ENCODE measurements at places on chromosomes 5 and 9. TPM values are rescaled to one million over a fixed set of nuclear protein-coding genes. Genes with fewer than 3 reads are reported as not detected.
A peak's percentile ranks its signal among the peaks of the same experiment; 100 is the strongest.

GRCh38 chr5:53037141-53037859 is 48.1 kb downstream of the ITGA2 start:
- DNase-seq = no peak

GRCh38 chr9:80175286-80176150 is 603.8 kb downstream of the TLE4 start:
- DNase-seq = peak; percentile 56

- no peak for DNase-seq
These were observed 23.8 kb upstream of the NPM1 start for GRCh38 chr5:171363846-171364245.

BTNL8 gene
- not detected for total RNA-seq

DNA sequence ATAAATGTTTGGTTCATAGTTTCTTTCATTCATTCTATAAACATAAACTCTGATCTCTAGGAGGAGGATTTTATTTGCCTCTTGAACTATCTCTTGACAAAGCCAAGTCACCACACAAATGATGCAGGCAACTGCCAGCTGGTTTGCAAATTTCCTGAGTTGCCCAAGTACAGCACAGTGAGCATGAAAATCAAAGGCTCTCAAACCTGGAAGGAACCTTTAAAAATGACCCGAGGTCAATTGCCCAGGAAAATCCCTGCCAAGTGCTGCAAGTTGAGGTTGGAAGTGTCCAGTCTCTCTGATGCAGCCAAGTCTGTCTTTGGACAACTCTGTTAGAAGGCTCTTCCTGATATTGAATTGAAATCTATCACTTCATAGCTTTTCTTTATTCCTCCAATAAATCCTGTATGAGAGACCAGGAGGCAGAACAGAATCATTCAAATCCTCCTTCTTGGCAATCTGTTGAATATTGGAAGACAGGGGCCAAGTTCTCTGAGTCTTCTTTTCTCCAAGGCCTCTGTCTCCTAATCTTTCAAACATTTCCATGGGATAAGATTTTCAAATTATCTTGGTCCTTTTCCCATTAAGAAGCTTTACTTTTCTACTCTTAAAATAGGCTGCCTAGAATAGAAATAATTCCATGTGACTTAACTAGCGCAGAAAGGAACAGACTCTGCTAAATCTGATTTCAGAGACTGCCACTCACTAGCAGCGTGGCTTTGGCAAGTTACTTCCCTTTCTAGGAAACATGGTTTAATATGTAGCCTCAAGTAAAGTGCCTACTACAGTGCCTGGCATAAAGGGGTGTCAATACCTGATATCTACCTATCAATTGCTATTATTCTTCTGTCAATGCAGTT is 159.2 kb downstream of the SNX18 start:
- no peak for DNase-seq

GRCh38 chr5:8870959-8871355 is 674.9 kb downstream of the SEMA5A start:
- no peak for DNase-seq

TXNDC8 gene
- not detected for total RNA-seq

TMEM174 gene
- total RNA-seq = not detected

DNA sequence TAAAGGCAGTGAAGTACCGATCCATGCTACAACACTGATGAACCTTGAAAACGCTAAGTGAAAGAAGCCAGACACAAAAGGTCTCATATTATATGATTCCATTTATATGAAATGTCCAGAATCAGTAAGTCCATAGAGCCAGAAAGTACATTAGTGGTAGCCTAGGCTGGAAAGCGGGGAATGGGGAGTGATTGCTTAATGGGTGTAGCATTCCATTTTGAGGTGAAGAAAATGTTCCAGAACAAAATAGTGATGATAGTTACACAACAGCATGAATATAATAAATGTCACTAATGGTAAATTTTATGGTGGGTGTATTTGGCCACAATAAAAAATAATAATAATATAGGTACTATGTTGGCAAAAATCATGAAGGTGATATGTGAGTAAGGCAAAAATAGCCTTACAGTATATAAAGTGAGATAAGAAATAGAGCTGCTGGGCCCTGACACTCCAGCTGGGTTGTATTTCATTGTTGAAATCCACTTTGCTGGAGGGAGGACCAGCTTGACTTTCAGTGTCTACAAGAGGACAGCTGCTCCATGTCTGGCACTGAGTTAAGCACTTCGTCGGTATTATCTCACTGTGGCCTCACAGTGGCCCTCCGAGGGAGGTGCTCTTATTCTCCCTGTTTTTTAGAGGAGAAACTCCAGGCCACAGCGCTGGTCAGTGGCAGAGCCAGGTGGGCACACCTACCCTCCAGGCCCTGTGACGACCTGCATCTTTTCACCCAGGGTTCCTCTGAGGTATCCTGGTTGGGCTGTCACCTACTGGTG is 22.4 kb upstream of the ANGPTL2 start:
- DNase-seq = no peak

RPP25L gene
- total RNA-seq = 31.6 TPM

DNA sequence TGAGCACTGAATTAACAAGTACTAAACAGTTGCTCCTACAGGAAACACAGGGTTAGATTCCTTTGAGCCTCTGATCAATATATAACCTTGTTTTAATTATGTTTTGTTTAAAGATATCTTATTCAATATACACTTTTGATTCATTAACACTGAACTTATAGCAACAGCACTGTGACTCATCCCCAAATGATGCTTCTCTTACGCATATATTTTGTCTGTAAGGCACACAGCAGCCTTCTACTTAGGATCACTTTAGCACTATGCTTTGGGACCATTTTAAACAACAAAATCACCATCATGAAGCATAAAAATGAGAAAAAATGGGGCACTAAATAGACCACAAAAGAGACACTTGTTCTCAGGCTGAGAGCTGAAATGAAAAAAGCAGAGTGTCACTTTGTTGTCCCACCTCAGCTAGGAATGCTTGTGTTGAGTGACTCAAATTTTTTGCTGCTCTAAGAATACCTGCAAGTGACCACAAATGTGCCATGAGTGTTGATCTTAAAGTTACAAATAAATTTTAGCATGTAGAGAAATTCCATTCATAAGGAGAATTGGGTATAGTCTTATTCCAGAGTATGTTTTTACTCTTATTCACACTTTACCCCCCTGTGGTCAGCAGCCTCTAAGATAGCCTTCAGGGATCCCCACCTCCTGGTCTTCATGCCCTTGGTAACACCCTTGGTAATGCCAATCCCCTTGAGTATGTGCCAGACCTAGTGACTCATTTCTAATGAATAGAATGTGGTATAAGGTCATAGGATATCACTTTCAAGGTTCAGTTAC is 252.7 kb upstream of the IL12B start:
- no peak for DNase-seq

GRCh38 chr5:113574417-113574816 is 60.9 kb downstream of the YTHDC2 start:
- no peak for DNase-seq

All from OCI-LY7 (cell line).